Left lobe of liver (tissue), 2 donors: ENCODE measurements at places on chromosomes 7 and 10.
A peak's percentile ranks its signal among the peaks of the same experiment; 100 is the strongest.

- peak; percentile 79 for DNase-seq
Observed at GRCh38 chr10:27252267-27253000, 11.8 kb upstream of the ACBD5 start.

GRCh38 chr7:11706666-11707605, 125.1 kb downstream of the THSD7A start:
- DNase-seq, result peak; percentile 42

DNA sequence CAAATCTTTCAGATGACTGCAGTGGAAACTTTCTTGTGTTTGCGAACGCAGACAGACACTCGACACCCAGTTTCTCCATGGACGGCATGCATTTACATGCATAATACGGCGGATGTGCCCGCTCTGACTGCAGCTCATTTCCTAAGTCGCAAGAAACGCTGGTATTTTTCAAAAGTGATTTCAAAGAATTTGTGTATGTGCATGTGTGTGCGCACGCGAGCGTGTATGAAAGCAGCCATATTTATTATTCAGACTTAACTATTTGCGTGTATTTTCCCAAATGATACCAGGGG, 436.5 kb upstream of the MGMT start:
- DNase-seq, result no peak

GRCh38 chr10:49290131-49290530, 8.8 kb upstream of the C10orf71 start:
- no peak for DNase-seq

DNA sequence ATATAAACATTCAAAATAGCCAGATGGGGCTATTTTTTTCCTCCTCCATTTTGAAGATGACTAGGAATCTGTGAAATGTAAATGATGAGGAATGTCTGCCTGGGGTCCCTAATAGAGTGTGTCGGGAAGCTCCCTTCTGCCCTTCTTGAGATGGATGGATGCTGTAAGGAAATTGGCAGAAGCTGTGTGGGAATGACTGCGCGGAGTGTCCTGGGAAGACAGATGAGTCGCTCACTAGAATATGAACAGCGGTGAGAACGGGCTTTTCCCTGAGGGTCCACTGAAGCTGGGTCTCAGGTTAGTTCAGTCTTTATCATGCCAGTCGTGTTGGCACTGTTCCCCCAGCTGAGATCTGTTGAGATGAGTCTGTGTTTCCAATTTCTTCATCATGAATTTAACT, 75.1 kb upstream of the PLPP4 start:
- no peak for DNase-seq

GRCh38 chr10:9302140-9302746, 1247.8 kb downstream of the GATA3 start:
- DNase-seq, result no peak
